Kasumi-1 (cell line): ENCODE measurements at places on chromosomes 7 and 10.
A peak's percentile ranks its signal among the peaks of the same experiment; 100 is the strongest.

GRCh38 chr7:156604836-156605695, 35.5 kb upstream of the RNF32 start:
- no peak for DNase-seq

DNA sequence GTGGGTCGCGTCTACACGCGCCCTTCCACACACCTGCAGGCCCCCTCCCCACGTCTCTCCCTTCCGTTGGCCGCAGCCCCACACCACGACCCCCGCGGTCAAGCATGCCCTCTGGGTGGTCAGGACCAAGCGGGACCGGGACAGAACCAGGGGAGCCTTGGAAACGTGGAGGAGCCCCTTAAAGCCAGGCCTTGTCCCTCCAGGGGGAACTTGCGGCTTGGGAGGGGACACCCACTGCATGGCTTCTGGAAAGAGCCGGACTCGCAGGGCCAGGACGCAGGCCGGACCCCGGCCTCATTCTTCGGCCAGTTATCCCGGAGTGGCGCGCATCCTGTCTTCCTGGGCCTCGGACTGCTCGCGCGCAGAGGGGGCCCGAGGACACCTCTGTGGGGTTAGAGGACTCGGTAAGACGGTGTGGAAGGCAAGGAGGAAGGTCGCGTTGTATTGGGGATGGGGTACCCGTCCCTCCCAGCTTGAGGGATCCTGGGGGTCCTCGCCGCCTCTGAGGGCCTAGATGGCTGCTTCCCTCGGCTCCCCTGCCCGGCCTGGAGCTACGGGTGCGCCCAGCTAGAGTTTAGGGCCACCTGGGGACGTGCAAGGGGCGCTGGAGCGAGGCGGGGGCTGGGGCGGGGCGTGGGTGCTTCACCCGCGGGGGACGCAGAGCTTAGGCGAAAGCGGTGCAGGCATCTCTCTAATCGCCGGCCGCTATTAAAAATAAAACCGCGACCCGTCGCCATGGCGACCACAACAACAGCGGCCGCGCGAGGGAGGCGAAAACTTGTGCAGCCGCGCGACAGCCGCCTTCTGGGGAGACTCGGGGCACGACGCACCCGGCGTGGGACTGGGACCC, 1.8 kb upstream of the PDGFA start:
- no peak for DNase-seq

DNA sequence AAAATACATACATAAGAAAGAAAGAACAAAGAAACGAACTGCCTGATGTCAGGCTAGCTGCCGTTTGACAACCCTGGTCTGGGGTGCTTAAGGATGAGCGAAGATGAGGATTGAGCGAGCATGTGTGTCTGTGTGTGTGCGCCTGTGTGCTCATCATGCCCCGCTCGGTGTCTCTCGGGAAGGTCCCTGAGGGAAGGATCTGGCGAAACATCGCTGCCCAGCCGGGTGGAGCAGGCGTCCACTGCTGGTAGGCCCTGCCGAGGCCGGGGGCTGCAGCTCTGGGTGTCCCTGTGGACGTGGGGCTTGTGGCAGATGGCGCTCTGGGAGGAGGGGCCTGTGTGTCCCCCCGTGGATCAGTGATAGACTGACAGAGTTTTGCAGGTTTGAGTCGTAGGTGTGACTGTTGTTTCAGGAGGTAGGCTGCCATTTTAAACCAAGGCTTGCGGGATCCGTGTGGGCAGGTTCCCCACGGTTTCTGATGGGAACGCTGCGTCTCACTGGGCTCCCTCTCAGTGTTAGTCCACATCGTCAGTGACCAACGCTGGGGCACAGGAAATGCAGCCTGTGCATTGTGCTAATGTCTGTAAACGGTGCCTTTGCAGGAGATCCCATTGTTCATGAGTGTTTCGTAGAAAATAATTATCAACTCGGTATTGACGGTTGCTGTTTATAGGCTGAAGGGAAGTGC, 5.9 kb upstream of the SUN1 start:
- no peak for DNase-seq

GRCh38 chr10:45592926-45593325, 79.6 kb downstream of the ZFAND4 start:
- peak; percentile 52 for DNase-seq

GRCh38 chr7:51236470-51237132, 80.0 kb downstream of the COBL start:
- no peak for DNase-seq

DNA sequence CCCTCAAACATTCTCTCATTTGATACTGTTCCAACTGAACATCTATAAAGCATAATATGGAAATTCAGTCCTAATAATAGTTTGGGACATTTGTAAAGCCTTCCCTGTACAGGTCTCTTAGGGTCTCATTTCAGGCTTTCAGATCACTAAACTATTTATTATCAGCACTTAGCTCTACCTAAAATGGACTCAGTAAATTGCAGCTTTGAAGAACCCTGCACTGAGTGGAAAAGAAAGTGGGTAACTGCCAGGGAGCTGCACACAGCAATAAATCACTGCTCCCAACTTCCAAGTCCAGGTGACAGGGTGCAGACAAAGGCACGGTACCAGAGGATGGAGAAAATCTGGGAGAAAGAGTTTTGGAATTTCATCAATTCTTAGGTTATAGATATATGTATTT, 164.9 kb upstream of the AOAH start:
- no peak for DNase-seq

- DNase-seq: no peak
These were observed 70.3 kb downstream of the C10orf143 start for GRCh38 chr10:130040351-130040750.

GRCh38 chr7:105157278-105157677, 143.3 kb downstream of the KMT2E start:
- DNase-seq: no peak

- no peak for DNase-seq
These were observed 8.9 kb downstream of the ANXA11 start for GRCh38 chr10:80196270-80196949.

DNA sequence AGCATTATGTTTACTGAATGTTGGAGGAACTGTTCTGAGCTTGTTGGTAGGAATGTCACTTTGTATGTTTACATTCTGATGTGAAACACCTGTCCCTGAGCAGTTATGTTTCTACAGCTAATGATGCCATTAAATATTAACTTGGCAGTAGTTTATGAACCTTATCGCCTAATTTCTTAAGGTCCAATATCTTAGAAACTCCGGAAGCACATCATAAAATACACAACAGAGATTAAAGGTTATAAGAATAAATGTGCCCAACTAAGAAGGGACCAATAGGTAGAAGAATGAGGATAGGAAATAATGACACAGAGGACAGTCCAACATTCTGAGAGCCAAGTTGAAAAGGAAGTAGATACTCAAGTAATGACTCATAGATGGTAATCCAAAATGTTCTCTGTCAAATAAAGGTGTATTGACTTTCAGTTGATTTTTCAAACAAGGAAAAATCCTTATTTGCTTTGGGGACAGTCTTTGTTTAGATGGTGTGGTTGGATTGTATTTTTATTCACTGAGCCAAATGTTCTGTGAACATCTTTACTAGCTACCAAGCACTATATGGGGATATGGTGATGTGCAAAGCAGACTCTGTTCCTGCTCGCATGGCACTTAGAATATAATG, 31.9 kb downstream of the LCOR start:
- no peak for DNase-seq

DNA sequence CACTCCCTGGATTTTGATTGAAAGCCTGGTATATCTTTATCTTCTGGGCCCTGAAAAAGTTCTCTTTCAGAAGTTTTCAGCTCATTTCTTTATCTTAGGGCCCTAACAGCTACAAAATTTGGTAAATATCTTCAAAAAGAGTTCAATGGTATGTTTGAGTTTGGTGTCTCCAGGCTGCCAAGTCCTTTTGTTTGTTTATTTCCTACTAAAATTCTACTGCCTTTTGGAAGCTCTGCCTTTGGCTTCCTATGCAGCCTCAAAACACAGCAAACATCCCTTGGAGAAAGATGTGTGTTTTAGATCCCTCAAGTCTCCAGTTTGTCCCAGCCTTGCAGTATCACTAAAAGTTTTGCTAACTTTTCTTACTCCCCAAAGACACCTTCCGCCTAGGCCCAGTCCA, 146.8 kb downstream of the LRRTM3 start:
- no peak for DNase-seq

- DNase-seq: no peak
These were observed 252.0 kb downstream of the ELMO1 start for GRCh38 chr7:37196676-37197075.

DNA sequence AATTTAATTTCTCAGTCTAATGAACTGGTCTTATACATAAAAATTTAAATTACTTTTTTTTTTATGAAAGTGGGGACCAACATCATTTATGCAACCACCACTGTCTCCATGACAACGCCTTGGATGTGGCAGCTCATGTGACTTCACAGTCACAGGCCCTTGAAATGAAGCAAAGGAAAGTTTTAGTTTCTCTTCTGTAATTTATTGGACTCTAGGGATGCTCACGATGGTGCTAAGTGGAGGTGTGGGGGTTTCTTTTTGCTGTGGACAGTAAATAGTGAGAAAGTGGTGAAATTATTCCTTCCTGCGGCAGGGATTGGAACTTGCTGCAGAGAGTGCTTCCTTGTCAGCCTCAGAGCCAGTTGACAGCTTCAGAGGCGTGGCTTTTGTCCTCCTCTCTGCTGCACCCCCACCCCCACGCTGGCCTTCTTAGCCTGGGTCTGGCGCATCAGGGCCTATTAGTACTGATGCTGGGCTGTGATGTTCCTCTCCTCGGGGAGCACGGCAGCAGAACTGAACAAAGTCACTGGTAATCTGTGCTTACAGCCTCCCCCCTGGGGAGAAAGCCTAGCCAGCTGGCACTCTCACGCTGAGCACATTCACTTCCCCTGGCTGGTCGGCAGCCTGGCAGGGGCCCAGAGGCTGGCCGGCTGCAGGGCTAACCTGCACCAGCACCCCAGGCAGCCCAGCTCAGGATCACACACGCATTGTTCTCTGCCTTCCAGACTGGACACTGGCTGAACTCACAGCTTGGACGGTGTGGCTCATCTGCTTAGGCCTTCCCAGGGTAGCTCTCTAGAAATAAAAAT, 517.5 kb upstream of the GALNT17 start:
- no peak for DNase-seq

- DNase-seq: no peak
These were observed 60.2 kb downstream of the CLRN3 start for GRCh38 chr10:127832501-127832900.

- DNase-seq: no peak
These were observed 30.6 kb upstream of the CNPY1 start for GRCh38 chr7:155576900-155577508.

DNA sequence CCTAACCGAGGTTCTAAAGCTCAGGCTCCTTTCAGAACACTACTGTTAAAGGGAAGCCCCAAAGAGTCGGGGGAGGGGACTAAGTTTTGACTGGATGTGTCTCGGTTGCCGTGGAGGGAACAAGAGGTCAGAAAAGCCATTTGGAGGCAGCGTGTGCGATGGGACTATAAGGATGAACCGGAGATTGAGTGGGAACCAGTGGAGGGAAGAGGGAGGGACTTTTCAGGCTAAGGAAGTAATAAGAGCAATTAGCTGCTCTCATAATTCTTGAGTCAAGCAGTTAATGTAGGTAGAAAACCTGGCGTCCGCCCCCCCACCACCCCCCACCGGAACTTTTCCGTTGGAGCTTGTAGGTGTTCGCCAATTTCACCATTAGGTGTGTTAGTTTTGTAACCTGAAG, 491 bp upstream of the AKAP9 start:
- DNase-seq: peak; percentile 71

DNA sequence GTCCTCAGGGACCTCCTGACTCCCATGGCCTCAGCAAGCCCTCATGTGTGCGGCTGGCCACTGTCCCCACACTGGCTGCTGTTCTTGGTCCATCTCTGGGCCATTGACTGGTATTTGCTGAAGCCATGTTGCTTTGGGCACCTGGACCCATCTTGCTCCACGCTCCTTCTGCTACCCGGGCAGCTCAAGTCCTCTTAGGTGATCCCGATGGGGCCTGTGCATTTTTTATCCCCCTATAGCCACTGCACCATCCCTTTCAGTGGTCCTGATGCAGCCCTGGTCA, 16.7 kb downstream of the RAMP3 start:
- no peak for DNase-seq

DNA sequence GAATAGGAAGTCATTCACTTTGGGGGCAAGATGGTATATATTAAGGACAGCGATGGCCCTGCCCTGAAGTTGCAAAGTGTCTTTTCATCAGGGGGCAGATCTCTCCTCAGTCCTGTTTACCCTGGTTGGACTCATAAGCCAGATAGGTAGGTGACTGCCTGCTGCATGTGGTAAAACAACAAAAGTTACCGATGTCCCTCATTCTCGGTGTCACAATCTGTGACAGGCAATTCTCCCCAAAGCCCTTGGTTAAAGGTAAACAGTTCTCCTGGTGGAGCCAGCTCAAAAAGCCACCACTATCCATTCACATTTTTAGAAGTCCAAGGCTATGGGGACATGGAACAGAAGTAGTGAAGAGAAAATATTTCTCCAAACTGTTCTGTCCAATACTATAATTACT, 9.9 kb upstream of the SLC25A13 start:
- DNase-seq: no peak

DNA sequence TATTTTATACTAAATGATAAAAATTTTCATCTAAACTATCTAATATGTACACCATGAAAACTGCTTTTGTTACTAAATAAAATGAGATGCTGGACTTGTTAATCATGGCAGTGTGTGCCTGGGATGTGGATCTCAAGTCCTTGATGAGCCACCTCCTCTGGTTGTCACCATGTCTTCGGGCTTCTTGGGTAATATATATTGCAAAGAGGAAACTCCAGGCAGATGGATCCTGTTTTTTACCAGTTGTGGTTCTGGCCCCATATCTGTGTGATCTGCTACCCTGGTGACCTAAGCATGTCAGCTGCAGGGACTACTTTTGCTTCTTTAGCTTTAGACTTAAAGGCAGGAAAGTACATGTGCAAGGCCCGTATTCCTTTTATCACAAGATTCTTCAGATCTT, 46.2 kb downstream of the TMEM60 start:
- peak; percentile 97 for DNase-seq

DNA sequence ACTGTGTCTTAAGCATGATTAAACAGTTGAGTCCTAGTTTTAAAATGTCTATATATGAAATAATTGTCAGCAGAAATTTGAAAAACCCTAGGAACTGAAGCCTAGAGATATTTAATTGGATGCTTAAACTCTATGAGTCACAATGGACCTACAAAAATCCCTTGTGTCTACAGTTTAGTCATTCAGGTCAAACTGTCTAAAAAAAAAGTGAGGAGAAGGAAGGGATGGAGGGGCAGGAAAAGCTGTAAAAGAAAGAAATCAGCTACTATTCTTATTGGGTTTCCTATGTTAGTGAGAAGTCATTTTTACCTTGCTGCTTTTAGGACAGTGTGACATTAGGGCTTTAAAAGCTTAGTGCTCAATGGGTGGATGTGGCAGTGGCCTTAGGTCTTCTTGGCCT, 406.1 kb upstream of the FZD8 start:
- no peak for DNase-seq
